ENCODE measurements at places on chromosomes 1 and 21.

DNA sequence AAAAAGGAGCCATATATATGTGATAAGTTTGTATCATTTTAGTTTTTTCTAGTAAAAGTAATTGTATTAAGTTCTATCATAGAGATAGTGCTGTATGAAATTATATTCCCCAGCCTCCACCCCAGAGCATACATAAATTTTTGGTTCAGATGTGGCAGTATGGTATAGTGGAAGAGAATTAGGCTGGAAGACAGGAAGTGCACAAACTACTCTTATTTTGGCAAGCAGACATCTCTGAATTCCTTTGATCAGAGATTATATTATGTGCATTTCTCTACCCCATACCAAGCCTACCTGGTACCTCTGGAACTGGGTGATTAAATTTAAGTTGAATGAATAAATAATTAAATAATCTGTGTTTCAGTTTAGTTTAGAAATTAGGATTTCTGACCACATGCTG, 55.9 kb downstream of the FNBP1L start:
- DNase-seq, result no peak

DNA sequence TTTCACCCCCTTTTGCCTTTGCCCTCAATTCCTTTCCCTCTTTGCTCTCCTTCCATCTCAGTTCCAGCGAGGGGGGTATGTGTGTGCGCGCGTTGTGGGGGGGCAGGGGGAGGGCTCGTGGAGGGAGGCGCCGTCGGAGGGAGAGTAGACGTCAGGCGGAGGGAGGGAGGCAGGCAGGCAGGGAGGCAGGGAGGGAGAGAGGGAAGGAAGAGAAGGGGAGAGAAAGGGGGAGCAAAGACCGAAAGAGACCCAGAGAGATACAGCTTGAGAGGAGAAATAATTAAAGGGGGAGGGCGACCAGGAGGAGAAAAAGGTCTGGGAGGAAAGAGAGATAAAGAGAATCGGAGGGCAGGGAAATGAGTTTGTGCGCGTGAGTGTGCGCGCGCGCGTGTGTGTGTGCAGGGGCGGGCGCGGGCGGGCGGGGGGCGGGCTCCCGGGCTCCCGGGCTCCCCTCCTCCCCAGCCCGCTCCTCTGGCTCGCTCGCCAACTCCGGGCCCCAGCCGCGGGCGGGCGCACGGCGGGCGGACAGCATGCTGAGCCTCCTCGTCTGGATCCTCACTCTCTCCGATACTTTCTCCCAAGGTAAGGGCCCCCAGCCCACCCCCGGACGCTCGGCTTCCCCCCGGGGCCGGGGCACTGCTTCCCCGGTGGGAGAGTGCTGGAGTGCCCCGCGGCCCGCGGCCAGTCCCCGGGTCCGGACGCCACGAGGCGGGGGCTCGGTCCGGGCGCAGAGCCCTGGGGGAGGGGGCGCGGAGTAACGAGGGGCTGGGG, at the start of gene KIRREL1:
Gene KIRREL1, plus strand, starts transcription at position 499 of the 771 bp plus-strand sequence. Its CDS starts 32 bp downstream, at position 531.
- DNase-seq, result peak; percentile 79

GRCh38 chr21:29555601-29556000, 256.9 kb downstream of the BACH1 start:
- no peak for DNase-seq

DNA sequence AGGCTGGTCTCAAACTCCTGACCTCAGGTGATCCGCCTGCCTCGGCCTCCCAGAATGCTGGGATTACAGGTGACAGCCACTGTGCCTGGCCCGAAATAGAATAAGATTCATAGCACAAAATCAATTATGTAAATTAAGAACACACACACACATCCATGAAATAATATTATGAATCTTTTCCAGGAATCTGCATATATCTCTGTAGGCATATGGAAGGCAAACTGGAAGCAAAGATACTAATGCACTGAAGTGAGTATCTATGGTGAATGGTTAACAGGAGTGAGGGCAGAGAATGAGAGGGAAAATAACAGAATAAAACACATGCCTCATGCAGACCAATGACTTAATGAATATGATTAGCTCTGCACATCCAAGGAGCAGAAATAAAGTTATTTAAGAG, 61.6 kb upstream of the ATP2B4 start:
- DNase-seq, result no peak

DNA sequence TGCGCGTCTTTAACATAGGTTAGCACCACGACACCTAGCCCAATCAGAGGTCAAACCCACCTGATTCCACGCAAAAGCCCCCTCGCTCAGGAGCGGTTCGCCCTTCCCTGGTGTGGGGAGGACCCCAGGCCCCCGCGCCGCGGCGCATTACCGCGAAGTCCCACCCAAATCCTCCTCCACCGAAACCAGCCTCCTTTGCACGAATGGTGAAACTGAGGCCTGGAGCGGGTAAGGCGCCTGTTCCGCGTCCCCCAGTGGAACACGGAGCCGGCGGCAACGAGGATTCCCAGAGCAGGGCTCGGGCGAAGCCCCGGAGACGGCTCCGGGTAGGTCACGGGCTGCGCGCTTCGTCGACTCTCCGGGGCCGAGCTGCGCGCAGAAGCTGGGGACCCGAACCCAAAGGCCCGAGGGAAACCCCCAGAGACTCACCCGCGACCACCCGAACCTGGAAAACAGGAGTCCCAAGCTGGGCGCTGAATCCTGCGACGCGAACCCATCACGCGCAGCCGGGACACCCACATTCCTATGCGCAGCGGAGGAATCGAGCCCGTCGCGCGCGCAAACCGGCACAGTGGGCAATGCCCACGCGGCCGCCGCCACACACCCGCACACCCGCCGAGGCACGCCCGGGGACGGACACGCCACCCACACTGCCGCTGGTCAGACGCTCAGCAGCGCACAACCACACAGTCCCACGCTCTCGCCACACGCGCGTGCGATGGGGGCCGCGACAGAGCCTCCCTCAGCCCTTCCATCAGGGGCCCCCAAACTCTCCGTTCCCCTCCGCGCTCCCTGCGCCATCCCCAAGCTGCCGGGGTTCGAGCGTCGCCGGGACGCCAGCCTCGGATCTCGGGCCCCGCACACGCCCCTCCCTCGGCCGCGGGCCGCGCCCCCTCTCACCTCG, 507 bp downstream of the GLIS1 start:
- DNase-seq, result no peak

- no peak for DNase-seq
Measured at GRCh38 chr1:115530407-115530806, 111.4 kb upstream of the VANGL1 start.

DNA sequence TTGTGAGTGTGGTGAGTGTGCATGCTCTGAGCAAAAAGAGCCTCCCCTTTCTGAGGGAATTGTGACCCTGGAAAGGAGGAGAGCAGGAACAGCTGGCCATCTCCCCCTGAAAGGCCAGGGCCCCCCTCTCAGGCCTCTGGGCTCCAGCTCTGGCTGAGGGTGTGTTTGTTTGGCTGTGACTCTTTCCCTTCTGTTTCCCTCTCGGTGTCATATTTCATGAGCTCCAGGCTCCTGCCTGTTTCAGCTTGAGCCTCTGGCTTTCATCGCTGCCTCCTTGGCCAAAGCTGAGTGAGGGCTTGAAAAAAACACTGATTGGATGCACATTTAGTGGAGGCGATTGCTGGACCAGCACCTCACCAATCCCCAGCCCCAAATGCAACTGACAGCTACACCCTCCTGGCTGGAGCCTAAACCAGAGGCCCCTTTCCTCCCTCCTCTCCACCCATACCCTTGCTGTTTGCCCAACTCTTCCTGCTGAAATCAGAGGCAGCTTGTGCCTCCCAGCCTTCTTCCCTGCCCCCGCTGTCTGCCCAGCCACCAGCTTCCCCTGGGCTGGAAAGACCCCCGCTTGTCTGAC, 64.1 kb downstream of the DDR2 start:
- peak; percentile 85 for DNase-seq

DNA sequence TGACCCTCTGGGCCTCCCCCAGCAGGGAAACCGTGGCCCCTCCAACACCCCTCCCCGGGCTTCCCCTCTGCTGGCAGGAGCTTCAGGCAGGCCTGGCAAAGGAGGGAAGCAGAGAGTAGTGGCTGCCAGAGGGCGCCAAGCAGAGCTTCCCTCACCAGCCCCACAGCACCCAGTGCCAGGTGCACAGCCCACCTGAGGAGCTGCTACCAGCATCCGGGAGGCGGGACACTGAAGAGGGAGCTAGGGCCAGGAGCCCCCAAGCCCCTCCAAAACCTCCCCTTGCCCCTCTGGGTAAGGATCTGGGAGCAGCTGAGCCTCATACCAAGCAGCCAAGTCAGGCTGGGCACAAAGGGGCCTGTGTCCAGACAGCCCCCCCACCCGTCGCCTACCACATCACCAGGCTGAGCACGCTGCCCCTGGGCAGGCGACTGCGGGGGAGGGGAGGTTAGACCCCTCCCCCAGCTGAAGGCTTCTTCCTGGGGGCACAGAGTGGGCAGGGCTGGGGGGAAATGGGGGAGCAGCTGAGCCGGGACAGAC, 19.6 kb downstream of the CCDC24 start:
- no peak for DNase-seq

- DNase-seq, result no peak
Measured at GRCh38 chr21:39319251-39319756, 5.9 kb upstream of the BRWD1 start.

- DNase-seq, result no peak
Measured at GRCh38 chr1:40224040-40224439, 23.7 kb upstream of the TMCO2 start.

Measured in uterus (tissue), 4 donors.